ENCODE measurements at places on chromosomes 7 and 10.
A peak's percentile ranks its signal among the peaks of the same experiment; 100 is the strongest.

GRCh38 chr7:47236480-47237129 is 345.3 kb downstream of the TNS3 start:
- no peak for DNase-seq

DNA sequence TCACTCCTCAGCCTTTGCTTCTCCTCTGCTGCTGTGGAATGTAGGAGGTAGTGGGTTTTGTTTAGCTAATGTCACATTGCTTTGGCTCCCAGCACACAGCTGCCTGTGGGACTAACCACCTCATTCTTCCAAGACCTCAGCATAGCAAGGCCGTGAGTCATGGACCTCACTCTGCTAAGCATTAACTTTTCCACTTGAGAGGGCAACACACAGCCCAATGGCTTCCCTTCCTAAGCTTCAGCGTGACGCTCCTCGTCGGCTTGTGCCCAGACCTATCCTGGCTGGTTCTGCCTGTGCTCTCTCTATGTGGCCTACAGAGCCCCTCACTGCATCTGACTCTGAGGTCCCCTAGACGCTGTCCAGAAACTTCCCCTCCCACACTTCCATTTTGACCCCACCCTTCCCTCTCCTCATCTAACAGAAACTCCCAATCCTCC is 23.3 kb downstream of the MYOF start:
- no peak for DNase-seq

DNA sequence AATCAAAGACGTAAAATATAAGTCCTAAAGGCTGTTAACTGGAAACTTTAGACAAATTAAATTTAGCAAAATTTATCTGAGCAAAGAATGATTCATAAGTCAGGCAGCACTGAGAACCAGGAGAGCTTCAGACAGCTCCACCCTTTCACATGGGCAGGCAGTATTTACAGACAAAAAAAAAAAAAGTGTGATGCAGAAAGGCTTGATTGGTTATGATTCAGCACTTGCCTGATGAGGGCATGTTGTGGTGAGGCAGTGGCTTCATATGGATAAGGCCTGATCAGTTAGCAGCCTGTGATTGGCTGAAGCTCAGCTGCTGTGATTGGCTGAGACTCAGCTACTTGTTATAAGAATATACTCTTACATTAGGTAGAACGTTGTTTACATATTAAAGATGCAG is 495.4 kb upstream of the POM121L12 start:
- no peak for DNase-seq

DNA sequence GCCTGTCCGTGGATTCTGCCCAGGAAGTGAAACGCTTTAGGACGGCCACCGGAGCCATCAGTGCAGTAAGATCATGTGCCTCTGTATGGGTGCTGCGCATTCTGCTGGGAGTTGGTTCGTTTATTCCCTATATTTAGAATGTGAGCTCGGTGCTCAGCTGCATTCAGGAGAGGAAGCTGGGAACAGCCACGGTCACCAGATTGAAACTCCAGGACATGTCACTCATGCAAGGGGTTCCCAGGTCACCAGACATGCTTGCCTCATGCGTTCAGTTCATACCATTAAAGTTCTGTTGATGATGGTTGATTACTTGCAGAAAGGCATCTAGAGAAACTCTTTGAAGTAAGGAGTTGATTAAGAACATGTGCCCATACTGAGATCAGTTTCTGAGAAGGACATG is 78.1 kb downstream of the TRRAP start:
- DNase-seq, result no peak

DNA sequence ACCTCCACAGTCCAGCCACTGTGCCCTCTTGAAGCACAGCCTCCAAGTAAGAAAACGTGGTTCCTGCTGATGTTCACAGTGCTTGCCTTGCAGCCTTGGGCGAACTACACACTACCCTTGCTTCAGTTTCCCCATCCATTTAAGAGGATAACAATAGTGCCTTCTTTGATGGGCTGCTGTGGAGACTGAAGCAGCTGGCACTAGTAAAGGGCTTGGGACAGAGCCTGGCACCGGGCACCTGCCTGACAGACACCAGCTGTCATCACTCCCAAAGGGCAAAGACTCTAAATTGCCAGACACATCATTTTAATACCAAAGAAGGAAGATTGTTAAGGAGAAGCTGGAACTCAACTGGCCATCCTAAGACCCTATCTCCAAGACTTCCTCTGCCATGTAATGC is 3.1 kb upstream of the C10orf90 start:
- DNase-seq, result no peak

DNA sequence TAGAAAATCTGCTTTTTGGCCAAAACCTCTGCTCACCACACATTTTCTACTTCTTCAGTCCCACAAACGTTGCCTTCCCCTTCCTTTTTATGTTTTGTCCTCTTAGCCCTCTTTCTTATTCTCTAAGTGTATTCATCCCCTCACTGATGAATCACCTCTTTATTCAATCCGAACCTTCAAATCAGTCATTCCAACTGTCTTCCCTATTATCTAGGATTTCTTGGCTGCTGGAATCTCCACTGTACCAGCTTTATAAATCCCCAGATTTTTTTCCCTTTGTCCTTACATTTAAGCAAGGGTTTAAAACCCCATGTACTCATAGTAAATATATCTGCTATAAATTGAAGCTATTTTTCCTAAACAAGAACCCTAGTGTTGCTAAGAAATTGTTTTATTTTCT is 176.9 kb downstream of the SEMA3A start:
- DNase-seq, result no peak

DNA sequence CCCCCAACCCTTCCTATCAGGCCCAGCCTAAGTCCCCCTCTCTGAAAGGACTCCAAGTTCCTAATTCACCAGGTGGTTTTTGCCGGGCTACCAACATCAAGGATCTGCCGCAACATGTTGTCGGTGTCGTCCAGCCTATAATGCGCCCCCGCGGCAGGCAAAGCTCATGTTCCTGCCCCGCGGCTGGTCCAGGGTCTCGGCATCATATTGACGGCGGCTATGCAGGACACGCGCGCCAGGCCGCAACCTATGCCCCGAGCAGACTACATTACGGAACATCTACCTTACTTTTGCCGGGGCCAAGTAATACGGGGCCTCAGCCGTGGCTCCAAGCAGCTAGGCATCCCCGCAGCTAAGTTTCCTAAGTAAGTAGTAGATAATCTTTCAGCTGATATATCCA is 24.6 kb upstream of the FAM221A start:
- no peak for DNase-seq

DNA sequence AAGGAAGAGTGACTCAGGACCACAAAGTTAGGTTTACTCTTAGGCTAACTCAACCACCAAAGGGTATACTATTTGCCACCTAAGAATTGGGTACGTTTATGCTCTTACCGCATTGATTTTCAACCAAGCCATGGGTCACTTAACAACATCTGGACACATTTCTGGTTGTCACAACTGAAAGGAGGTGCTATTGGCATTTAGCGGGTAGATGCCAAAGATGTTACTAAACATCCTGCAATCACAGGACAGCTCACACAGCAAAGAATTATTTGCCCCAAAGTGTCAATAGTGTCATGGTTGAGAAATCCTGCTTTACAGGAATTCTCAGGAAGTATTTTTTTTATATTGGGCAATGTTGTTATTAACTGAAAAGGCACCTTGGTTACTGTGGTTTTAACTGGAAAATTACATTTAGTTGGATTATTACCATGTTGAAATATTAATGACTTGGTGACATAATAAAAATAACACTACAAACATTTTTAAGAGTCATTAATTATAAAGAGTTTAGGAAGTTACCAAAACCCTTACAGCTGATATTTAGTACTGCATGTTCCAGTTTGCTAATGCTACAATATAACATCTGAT is 185.0 kb upstream of the TMEM196 start:
- DNase-seq, result no peak

- no peak for DNase-seq
These were observed 171.2 kb downstream of the EBF3 start for GRCh38 chr10:129792864-129793263.

DNA sequence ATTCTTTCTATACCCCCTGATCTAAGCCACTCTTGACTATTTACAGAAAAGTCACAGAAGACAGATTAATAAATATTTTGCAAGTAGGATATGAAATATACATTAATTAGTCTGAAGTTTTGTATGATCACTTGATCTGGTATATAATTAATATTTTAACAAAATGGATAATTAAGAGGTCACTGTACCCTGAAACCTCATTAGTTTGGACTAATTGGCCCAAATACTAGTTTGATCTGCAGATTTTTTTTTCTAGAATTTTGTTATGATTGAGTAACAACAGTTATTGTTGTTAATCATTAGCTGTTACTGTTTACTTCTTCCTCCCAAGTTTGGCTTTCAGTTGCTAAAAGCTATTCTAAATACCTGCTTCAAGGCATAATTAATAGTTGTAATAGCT is 2.7 kb downstream of the NHLRC2 start:
- DNase-seq, result no peak

DNA sequence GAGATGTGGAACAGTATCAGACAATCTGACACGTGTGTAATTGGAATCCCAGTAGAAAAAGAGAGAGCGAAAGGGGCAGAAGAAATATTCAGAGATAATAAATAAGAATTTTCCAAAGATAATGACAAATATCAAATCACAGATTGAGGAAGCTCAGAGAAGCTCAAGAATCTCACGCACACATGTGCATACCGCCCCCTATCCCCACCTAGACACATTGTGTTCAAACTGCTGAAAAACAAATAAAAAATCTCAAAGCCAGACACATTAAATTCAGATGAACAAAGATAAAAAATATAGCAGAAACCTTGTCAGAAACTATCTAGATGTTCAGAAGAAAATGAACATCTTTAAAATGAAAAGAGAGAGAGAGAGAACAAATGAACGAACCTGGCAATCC is 17.2 kb downstream of the SFR1 start:
- no peak for DNase-seq

GRCh38 chr7:6714360-6714759 is 7.6 kb upstream of the ZNF12 start:
- DNase-seq, result no peak

DNA sequence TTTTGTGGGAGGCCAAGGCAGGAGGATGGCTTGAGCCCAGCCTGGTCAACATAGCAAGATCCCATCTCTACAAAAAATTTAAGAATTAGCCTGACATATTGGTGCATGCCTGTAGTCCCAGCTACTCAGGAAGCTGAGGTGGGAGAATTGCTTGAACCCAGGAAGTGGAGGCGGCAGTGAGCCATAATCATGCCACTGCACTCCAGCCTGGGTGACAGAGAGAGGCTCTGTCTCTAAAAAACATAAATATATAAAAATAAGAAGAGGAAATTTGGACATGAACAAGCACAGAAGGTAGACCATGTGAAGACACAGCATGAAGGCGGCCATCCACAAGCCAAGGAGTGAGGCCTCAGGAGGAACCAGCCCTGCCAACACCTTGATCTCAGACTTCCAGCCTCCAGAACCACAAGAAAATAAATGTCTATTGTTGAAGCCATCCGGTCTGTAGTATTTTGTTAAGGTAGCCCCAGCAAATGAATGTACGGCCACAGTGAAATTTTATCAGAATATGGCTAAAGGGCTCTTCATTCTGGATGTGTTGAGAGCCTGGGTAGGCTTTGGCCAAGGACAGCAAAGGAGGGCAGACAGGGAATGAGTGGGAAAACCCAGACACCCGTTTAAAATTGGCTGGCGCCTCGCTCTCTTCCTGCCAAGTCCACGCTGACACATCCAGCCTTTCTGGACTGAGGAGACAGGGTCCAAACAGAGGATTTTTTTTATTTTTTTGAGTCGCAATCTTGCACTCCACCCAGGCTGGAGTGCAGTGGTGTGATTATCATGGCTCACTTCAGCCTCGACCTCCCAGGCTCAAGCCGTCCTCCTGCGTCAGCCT is 12.9 kb upstream of the GRID2IP start:
- peak; percentile 15 for DNase-seq

DNA sequence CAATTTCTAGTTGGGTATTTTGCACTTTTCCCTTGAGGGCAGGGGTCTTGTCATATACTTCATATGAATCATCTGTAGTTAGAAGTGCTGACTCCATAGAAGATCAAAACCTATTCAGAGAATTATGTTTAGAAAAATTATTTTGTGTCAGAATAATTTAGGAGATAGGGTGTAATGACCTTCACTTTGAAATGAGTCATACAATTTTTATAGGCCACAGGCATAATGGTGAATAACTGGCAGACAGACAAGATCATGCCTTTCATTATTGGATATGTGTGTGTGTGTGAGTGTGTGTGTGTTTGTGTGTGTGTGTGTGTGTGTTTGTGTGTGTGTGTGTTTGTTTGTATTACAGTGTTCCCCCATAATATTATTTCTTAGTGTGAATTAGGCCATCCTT is 523.0 kb downstream of the ANKRD7 start:
- no peak for DNase-seq

DNA sequence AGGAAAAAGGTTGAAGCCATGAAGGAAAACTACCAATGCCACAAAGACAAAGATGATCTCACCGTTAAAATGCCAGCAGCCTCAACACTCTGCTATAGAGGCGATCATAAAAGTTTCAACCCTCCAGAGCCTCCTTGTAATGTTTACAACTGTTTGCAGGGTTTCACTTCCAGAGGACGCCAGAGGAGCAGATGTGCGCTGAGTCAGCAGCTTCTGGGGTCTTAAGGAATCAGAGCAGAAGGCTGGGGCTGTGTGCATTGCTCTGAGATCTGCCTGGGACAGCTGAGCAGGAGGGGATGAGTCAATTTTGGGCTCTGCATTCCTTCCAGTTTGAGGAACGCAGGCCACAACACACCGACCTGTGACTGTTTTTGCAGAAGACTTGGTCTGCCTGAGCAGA is 98.3 kb downstream of the TMEM130 start:
- no peak for DNase-seq

- DNase-seq, result no peak
These were observed 50.6 kb upstream of the AGBL3 start for GRCh38 chr7:134935701-134936100.

DNA sequence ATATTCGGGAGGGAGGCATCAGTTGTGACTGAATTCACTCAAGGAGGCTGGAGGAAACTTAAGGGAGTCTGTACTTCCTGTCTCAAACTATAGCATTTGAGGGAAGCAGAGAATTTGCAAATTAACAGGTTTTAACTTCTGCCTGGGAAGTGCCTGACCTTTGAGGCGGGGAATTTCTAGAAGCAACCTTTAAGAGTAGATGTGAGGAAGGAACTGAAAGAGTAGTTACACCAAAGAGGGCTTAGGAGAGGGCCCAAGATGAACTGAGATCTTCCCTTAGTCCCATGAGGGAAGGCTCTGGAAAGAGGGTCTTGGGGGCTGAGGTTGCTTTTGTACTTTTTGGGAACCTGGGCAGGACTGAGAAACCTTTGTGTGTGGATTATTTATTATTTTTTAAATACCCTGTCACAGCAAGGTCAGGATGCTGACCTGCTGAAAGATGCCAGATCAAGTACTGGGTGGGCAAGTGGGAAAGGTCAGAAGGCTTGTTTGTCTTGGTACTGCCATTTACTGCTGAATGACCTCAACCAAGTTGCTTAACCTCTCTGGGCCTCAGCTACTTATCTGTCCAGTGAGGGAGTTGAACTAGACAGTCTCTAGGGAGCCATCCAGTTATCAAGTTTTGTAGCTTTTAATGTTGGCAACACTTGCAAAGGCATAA is 2.4 kb downstream of the GPR158 start:
- no peak for DNase-seq

GRCh38 chr7:106356-106755 is 86.0 kb upstream of the FAM20C start:
- DNase-seq, result no peak

- no peak for DNase-seq
These were observed 19.4 kb downstream of the NOBOX start for GRCh38 chr7:144384071-144384470.

All from C1 segment of cervical spinal cord (tissue), 14 donors.